GM13977 (cell line): ENCODE measurements at places on chromosomes 4 and X.

- no peak for DNase-seq
Measured at GRCh38 chrX:30812326-30812725, 76.7 kb downstream of the TAB3 start.

DNA sequence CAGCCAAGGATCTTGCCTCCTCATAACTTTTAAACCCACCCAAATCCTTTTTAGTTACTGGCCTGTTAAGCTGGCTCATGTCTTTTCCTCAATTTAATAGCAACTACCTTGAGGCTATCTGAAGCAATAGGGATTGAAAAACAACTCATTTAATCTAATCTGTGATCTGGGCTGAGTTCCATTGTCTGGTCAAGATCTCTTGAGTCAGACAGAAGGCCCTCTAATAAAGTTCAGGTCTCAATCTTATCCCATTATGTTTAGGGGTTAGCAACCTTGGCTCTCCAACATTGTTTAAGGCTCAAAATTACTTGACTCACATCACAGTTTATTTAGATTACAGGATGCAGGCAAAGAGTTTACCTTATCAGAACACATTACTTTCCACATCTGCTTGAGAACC is 436.1 kb downstream of the ANKRD50 start:
- no peak for DNase-seq

DNA sequence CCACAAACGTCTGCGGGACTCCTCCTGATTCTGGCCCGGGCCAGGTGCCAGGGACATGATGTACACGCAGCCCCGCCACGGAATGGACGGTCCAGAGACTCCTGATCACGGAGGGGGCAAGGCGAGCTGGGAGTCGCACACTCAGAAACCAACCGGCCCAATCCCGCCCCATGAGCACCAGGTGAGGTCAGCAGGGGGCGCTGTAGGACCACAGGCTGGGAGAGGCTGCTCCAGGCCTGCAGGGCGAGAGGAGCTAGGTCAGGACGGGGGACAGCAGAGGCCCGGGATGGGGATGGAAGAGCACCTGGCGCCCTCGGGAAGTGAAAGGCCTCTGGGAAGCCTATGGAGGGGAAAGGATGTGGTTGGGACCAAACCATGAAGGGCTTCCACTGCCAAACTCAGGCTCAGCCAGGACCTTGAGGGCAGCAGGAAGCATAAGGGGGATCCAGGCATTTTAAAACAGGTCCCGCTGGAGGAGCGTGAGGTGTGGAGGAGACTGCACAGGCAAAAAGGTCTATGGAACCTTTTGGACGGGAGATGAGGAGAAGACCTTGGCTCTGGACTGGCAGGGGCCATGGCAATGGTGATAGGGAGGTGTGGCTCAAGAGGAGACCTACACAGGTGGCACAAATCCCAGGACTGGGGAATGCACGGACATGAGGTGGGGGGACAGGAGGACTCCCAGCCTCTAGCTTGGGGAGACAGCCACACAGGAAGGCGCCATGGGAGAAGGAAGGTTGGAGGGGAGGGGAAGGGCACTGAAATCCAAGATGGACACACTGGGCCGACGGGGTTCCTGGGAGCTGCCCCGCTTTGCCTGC is 79.2 kb downstream of the MTMR1 start:
- DNase-seq: peak; percentile 82

GRCh38 chrX:2439613-2440012 is 61.2 kb downstream of the DHRSX start:
- DNase-seq: no peak

GRCh38 chr4:3037957-3038461 is 36.3 kb downstream of the HTT-AS start:
- no peak for DNase-seq

- no peak for DNase-seq
Measured at GRCh38 chr4:126238013-126238412, 923.3 kb downstream of the FAT4 start.

DNA sequence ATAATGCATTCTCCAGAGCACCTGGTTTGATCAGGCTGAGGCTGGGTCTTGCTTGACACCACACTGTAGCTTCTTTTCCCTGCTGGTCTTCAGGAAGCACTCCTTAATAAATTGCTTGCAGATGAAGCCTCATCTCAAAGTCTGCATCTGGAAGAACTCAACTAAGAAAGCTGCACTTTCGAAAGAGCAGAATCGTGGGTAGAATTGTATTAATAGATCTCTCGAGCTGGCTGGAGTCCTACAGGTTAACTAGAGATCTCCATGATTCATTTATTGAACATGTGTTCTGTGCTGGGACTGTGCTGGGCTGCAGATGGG is 152.7 kb downstream of the STK32B start:
- no peak for DNase-seq

DNA sequence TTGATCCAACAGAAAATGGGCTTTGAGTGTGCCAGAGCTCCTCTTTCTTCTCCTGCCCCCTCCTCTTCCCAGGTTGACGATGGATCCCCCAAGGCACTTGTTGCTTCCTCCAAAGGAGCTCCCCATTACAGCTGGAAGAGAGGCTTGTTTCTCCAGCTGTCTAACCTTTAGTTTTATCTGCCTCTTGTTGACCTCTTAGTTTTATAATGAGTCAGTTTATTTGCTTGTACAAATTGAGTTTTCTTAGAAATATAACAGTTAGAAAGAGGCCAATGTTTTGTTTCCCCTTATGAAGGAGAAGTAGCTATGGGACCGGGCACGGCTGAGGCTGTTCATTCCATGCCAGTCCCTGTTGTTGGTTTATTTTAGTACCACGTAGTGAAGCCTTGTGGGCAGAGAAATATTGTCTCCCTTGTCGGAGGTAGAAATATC is 158.2 kb downstream of the SPRY1 start:
- no peak for DNase-seq

- peak; percentile 12 for DNase-seq
Measured at GRCh38 chr4:138522366-138522765, 280.2 kb upstream of the SLC7A11 start.

GRCh38 chr4:32569861-32570260 is 1849.7 kb downstream of the PCDH7 start:
- DNase-seq: peak; percentile 2

DNA sequence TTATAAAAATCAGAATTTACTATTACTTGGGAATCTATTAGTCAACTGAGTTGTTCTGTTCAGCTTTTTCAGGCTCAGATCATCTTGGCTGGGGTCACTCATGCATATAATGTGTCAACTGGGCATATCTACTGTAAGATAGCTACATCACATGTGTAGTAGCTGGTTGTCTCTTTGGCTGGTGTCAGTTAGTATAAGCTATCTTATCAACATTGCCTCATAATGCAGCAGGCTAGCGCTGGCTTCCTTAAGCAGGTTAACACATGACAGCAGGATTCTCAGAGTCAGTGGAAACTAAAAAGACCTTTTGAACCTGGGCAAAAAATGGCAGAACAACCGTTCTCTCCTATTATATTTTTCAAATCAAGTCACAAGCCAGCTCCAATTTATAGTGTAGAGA is 378.3 kb upstream of the PCDH10 start:
- DNase-seq: no peak

DNA sequence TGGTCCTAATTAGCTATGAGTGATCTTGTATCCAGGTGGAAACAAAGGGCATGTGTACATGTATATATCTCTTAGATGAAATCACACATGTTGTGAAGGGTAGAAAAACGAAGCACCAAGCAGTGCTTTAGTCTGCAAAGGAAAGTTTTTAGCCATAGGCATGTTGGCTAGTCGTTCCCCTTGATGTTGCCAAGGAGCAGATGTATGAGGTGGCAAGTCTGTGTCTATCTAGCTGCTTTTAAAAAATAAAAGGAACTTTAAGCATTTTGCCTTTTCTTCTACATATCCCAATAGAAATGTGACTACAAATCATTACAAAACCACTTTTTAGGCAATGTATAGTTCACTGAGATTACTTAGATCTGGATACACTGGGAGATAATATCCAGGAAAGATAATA is 63.1 kb downstream of the NSUN7 start:
- no peak for DNase-seq
